ENCODE measurements at places on chromosomes 6 and 20.

DNA sequence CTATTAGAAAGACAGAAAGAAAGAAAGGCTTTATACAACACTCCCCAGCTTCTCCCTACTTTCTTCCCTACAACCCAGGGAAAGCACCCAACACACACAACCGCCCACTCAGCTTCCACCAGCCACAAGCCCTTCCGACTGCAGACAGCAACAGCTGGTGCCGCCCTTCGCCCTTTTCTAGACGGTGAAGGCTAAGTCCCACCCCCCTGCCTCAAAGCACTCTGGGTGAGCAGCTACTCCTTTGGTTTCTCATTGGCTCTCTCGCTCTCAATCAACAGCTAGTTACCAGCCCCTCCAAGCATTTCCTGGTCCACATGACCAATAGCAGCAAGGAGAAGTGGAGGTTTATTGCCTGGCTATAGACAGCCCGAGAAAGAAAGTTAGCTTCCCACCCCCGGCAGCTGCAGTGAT lies 230.1 kb upstream of the MOCS1 start:
- DNase-seq: peak; percentile 0

DNA sequence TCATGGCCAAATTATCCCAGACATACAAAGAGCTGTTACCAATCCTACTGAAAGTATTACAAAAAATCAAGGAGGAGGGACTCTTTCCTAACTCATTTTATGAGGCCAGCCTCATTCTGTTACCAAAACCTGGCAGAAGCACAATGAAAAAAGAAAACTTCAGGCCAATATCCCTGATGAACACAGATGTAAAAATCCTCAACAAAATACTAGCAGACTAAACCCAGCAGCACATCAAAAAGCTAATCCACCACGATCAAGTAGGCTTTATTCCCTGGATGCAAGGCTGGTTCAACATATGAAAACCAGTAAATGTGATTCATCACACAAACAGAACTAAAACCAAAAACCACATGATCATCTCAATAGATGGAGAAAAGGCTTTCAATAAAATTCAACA lies 109.2 kb downstream of the C6orf118 start:
- no peak for DNase-seq

DNA sequence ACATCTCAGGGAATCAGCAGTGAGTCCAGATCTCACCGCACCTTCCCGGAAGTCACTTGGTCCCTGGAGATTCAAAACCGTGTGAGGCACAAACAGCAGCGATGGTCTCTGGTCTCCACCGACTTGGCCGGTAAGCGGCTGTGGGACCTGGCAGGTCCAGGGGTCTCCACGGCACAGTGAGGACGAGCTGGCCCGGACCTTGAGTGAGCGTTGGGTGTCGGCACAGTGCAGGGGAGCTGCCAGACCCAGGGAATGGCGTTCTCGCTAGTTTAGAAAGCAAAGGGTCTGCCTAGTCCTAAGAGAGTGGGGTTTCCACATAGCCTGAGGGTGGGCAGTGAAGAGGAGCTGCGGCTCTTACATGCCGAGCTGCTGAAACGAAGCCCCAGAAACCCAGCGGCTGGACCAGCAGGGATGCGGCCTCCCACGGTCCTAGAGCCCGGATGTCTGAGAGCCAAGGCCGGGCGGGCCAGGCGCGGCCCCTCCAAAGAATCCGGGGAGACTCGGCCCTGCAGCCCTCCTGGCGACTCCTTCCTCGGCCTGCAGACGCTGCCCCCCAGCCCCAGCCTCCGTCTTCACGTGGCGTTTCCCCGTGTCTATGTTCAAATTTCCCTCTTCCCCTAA lies 185.0 kb downstream of the ERMARD start:
- no peak for DNase-seq

DNA sequence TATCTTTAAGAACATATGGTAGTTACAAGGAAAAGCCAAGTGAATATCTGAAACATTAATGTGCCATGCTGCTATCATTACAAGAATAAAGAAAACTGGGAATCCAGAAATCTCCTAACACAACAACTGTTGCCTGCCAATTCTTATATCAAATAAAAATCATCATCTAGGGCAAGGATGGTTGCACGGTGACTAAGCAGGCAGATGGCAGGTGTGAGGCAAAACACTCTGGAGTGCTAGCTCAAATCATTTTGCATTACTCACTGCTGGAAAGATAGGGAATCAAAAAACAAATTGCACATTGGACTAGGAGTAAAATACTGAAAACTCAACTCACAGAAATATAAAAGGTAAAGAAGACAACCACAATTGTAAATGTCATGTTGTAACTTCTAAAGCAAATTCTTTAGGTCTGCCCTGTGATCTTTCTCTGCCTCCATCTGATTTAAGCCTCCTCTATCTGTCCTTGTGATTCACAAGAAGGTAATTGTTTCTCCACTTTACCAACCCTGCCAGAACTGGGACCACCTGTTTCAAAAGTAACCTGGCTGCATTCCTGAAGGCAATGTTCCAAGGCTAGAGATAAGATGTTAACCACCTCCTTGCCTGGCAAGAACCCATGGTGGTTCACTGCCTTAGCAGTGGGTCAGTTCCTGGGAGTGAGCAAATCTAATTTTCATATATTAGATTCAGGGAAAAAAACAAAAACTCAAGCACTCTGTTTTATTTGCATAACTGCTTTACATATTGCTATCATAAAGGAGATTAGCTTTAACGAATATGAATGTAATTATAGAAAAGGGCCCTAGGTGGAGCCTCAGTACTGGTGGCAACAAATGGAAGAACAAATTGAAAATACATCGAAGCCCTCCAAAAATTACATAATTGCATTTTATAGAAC lies 33.1 kb upstream of the LCA5 start:
- peak; percentile 17 for DNase-seq

DNA sequence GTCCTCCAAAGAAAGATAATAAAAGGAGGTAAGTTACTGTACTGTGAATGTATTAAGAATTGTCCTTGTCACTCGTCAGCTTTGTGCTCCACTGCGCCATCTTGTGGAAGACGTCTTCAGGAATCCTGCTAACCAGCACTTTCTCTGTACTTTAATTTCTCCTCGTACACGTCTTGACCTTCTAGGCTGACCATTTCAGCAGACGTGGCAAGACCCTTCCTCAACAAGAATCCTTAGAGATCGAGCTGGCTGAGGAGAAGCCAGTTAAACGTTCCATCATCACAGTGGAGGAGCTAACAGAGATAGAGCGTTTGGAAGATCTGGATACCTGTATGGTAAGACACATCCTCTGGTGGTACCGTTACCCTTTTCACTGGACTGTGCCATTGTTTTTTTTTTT lies 95.5 kb upstream of the SCGN start:
- DNase-seq: peak; percentile 61

DNA sequence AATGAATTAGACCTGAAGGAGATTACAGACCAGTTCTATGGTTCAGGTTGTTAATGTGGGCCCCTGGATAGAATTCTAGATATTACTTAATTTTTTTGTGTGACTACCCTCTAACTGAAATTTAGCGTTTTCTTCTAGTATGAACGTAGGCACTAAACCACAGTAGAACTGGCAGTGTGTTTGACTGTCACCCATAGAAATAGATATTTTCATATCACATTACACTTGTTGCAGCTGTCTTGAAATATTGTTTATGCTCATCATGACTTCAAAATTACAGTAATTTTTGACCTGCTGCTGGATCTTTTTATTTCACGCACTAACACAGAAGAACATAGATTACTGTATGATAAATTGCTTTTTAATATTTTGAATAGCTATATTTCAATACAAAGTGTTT lies 31.6 kb downstream of the E2F3 start:
- DNase-seq: no peak
